NCI-H1048 (cell line): ENCODE measurements at places on chromosomes 12 and 14.

- DNase-seq = no peak
Observed at GRCh38 chr14:101049511-101049910, 146.0 kb upstream of the RTL1 start.

GRCh38 chr14:87181288-87181687 lies 811.7 kb downstream of the GALC start:
- no peak for DNase-seq

DNA sequence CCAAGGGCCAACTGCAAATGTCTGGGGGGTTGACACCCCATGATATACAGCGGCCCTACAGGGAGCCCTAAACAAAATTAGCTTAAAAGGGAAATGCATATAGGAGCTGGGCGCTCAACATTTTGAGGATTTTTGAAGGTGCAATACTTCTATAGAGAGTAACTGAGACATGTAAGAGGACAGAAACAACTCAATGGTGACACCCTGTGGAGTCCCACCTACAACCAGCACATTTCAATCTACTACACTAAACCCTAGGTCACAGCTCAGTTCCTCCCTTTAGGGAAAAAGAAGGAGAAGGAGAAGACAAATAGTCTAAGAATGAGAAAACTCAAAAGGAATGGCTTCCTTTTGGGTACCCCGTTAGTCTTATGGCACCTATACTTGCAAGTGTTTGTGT lies 1010.5 kb upstream of the NOVA1 start:
- no peak for DNase-seq

DNA sequence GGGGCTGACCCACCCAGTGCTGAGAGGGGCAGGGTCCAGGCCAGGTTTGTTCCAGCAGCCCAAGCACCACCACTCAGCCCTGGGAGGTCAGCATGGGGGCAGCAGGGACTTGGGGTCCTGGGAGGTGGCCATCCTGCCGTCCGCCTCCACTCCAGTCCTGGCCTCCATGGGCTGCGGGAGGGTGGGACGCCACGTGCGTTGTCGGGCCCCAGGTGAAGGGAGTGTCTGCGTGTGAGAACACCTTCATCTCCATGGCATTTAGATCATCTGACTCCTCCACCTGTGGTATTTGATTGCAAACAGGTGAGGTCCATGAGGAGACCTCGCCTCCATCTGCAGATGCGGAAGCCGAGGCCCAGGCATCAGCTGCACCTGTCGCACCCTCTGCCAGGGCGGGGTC lies 44.1 kb downstream of the FBRSL1 start:
- DNase-seq = no peak

DNA sequence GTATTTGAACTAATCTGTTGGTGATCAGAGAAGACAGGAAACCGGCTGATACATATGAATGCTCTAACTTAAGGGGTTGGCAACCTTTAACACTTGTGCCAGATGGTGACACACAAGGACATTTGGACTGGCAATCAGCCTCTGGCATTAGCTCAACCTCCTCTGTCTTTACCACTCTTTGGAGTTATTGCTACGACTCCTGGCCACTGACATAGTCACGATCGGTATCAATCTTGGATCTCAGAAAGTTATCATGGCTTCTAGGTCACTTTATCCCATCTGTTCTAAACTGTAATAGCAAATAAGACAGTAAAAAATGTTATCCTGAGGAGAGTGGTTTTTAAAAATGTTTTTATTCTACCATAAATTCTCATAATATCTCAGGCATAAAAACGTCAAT lies 575.2 kb upstream of the MDGA2 start:
- DNase-seq = no peak

- DNase-seq = no peak
Observed at GRCh38 chr12:107264667-107265066, 171.3 kb upstream of the CRY1 start.

- DNase-seq = no peak
Observed at GRCh38 chr14:52926953-52927352, 23.9 kb downstream of the FERMT2 start.

GRCh38 chr12:3770891-3771290 lies 18.0 kb upstream of the CRACR2A start:
- DNase-seq = no peak

DNA sequence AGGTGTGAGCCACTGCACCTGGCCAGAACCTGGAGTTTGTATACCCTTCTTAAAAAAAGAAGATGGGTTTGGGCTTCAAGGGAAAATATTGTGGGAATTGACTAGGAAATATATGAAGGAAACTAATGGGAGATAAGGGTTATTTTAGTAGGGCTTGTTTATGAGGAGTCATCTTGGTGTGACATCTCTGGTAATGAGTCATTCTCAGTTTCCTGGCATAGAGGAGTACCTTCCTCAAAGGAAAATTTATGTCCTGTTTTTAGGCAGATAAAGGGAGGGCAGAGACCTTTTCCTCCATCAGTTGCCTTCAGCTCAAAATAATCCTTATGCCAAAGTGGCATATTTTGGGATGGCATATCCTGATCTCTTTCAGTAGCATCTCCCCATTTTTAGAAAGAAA lies 30.6 kb upstream of the NFKBIA start:
- no peak for DNase-seq

DNA sequence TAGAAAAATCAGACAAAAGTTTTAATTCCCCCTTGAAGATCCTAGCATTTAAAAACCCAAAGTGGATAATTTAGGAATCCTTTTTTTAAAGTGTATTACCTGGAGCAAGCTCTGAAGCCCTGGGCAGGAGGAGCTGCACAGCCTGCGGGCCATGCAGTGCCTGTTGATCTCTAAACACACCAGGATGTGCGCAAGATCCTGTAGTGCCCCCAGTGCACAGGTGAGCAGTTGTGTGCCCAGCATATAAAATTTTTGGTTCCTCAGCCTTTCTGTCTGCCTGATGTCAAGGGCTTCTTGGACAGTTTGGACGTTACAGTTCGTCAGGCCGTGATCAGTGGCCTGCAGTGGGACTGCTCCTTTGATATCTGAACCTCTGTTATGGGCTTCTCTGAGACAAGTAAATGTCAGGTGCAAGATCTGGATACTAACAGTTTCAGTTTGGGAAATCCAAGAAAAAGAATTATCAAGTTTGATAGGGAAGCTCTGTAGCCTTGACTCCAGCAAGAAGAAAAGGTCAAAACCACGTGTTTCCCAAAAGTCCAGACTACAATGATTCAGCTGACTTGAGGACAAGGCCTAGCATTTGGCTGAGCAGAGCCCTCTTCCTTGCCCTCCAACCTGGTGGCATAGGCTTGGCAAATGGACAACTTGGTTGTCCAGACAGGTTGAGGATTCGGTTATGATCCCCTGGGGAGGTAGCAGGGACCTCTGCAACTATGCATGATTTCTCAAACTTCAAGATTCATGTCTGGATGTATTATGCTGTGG lies 1.0 kb downstream of the ATXN7L3B start:
- DNase-seq = no peak

DNA sequence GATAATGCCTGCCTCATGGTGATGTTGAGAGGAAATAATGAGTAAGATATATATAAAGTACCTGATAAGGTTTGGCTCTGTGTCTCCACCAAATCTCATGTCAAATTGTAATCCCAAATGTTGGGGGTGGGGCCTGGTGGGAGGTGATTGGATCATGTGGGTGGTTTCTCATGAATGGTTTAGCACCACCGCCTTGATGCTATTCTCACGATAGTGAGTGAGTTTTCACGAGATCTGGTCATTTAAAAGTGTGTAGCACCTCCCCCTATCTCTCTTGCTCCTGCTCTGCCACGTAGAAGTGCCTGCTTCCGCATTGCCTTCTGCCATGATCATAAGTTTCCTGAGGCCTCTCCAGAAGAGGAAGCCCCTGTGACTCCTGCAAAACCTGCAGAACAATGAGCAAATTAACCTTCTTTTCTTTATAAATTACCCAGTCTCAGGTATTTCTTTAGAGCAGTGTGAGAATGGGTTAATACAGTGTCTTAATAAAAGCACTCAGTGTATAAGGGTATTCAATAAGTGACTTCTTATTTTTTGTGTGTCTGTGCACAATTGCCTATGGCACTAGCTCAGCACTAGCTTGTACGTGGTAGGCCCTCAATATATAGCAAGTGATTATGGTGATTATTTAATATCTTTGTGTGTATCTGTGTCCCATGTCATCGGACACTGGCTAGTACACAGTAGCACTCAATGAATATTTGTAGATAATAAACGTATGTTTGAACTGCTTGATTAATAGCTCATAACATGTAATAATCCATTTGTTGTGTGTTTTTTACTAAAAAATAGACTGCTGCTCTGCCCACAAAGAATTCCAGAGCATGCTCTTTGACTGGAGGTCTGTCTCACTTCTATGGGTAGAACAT lies 138.1 kb upstream of the LMNTD1 start:
- no peak for DNase-seq

GRCh38 chr14:32692441-32692840 lies 246.2 kb upstream of the NPAS3 start:
- no peak for DNase-seq

DNA sequence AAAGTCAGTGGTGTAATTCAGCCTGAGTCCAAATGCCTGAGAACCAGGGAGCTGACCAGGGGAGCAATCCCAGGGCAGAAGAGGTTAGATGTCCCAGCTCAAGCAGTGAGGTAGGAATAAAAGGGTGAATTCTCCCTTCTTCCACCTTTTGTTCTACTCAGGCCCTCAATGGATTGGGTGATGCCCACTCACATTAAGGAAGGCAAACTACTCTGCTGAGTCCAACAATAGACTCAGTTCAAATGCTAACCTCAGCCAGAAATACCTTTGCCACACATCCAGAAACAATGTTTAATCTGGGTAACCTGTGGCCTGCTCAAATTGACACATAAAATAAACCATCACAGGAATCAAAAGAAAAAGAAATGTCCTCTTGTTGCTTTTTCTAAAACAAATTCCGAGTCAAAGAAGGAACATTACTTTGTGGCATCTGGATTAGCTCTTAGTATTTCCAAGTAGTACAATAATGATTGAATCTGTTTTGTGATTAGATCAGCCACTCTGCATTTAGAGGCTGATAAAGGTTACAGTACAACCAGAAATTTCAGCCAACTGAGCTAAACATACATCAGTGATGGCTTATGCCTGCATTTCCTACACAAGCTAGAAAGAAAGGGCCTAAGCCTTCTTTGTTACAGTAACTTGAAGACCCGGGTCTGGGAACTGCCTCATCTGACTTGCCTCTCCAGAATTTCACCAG lies 43.6 kb upstream of the TRIM9 start:
- DNase-seq = no peak

- DNase-seq = no peak
Observed at GRCh38 chr14:99075061-99075460, 196.9 kb downstream of the BCL11B start.

- DNase-seq = no peak
Observed at GRCh38 chr12:131565267-131566015, 145.4 kb upstream of the SFSWAP start.

- no peak for DNase-seq
Observed at GRCh38 chr12:53568809-53569557, 57.2 kb downstream of the ATF7 start.

DNA sequence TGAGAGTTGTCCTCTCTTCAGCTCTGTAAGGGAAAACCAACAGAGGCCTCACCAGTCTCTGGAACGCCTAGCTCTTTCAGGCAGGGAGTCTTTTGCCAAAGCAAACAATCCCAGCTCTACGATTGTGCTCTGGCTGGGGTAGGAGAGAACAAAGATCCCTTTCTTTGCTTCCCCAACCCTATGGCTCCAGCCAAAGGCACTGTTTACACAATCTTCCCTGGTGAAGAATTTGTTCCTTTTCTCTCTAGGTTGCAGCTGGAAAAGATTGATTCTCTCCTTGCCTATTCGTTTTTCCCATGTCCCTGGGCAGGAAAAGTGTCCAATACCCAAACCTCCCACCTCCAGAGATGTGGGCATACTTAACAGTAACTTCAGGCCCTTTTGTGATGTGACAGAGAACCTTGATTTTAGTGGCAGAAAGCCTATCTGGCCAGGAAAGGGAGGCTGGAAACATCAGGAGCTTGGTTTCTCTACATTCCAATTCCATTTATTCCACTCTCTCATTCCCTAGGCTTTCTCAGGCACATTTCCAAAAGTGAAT lies 16.8 kb downstream of the ATP5MC2 start:
- peak; percentile 68 for DNase-seq

GRCh38 chr12:102879144-102879763 lies 37.8 kb downstream of the PAH start:
- no peak for DNase-seq

GRCh38 chr14:94751321-94751720 lies 18.6 kb downstream of the GSC start:
- DNase-seq = no peak

DNA sequence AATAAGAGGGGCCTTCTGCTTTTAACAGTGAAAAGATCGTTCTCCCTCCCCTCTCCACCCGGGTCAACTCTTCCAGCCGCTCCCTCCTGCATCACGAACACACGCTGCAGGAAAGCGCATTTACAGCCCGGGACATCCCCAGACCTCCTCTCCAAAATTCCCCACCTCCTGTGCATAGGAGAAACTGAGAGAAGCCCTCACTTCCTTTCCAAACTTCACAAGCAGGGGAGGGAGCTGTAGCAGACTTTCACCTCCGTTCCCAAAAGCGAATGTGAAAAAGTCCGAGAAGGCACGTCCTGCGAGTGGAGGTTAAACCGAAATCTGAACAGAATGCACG lies 513 bp downstream of the BCAT1 start:
- no peak for DNase-seq

- no peak for DNase-seq
Observed at GRCh38 chr14:81302638-81303037, 81.9 kb upstream of the GTF2A1 start.

GRCh38 chr12:116677202-116677661 lies 60.6 kb downstream of the SPRING1 start:
- DNase-seq = no peak

- no peak for DNase-seq
Observed at GRCh38 chr12:31804185-31804504, 75.3 kb upstream of the AMN1 start.

DNA sequence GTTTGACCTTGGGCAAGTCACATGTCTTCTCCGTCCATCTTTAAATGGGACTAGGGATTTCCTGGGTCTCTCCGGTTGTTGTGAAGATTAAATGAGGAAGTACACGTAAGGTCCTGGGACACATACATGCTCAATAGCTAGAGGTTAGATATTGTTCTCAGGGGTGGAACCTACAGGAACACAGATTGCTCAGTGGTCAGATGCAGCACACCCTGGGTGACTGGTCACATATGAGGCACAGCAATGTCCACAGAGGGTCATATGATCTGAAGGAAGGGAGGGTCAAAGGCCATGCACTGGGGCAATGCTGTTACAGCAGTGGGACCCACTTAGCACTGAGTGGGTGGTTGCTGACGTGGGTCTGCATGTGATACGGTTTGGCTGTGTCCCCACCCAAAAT lies 11.4 kb upstream of the SLC8B1 start:
- DNase-seq = no peak

DNA sequence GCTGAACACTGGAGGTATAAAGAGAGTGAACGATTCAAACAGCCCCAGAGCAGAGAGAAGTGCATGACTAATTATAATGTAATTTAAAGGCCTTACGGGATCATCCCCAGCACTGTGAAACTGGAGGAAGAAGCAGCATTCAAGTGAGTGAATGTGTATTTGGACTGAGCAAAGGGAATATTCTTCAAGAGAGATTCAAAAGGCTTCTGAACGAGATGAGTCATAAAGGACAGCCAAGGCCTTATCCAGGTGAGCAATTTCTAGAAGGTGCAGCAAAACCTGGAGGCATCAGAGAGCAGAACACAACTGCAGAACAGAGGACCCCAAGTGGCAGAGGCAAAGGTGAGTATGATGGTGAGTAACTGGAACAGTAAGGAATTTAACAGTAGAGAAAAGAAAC lies 127.2 kb downstream of the BCAT1 start:
- no peak for DNase-seq

- no peak for DNase-seq
Observed at GRCh38 chr14:86858031-86858430, 1135.0 kb downstream of the GALC start.

- DNase-seq = no peak
Observed at GRCh38 chr12:113812411-113813228, 153.5 kb downstream of the RBM19 start.

GRCh38 chr12:98060411-98060810 lies 455.0 kb upstream of the TMPO start:
- no peak for DNase-seq
